ENCODE measurements at places on chromosomes 16 and 17. TPM values are rescaled to one million over a fixed set of nuclear protein-coding genes. Genes with fewer than 3 reads are reported as not detected.
A peak's percentile ranks its signal among the peaks of the same experiment; 100 is the strongest.

KRTAP4-1 gene
- total RNA-seq: not detected

FBXW10B gene
- 1.4 TPM for total RNA-seq

WBP2 gene
- 119 TPM for total RNA-seq

C1QTNF8 gene
- total RNA-seq: not detected

MGAT5B gene
- total RNA-seq: 1.0 TPM

FZD2 gene
- 9.8 TPM for total RNA-seq

C17orf50 gene
- not detected for total RNA-seq

KRT36 gene
- not detected for total RNA-seq

TMIGD1 gene
- total RNA-seq: not detected

KRT14 gene
- total RNA-seq: not detected

DNA sequence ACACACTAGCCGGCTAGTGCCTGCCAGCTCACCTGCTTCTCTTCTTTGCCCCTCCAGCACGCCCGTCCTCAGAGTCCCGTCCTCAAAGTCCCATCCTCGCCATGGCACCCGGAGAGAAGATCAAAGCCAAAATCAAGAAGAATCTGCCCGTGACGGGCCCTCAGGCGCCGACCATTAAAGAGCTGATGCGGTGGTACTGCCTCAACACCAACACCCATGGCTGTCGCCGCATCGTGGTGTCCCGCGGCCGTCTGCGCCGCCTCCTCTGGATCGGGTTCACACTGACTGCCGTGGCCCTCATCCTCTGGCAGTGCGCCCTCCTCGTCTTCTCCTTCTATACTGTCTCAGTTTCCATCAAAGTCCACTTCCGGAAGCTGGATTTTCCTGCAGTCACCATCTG, 3.6 kb downstream of the SCNN1G start:
- no peak for DNase-seq

DNA sequence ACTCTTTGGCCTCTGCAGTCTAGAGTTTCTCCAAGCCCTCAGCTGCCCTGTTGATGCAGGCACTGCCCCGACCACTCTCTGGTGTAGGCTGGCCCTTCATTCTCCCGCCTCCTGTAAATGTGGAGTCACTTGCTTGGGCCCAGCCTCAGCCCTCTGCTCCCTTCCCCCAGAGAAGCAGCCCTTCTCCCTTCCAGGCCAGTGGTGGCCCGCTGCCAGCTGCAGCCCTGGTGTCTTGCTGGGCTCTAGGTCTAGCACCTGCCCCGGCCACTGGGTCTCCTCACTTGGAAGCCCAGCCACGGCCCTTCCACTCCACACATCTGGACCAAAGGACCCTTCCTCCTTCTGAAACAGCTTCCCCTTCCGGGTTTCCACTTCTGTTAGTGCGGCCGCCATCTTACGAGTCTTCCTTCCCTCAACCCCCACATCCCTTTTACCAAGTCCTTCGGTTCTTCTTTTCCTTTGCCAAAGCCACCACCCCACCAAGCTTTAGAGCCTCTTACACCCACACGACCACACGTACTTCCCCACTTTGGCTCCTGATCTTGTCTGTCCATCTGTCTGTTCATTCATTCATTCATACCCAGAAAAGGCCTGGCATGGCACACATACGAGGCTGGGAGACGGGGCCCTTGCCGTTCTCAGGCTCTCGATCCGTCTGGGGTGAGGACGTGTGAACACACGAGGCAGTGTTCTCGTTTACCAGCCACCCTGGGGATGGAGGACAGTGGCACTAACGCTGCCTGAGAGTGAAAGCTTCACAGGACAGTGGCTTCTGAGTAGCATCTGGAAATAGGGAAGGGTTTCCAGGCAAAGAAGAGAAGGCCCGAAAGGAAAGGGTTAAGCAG, 68.0 kb downstream of the ABR start:
- DNase-seq: no peak

DNA sequence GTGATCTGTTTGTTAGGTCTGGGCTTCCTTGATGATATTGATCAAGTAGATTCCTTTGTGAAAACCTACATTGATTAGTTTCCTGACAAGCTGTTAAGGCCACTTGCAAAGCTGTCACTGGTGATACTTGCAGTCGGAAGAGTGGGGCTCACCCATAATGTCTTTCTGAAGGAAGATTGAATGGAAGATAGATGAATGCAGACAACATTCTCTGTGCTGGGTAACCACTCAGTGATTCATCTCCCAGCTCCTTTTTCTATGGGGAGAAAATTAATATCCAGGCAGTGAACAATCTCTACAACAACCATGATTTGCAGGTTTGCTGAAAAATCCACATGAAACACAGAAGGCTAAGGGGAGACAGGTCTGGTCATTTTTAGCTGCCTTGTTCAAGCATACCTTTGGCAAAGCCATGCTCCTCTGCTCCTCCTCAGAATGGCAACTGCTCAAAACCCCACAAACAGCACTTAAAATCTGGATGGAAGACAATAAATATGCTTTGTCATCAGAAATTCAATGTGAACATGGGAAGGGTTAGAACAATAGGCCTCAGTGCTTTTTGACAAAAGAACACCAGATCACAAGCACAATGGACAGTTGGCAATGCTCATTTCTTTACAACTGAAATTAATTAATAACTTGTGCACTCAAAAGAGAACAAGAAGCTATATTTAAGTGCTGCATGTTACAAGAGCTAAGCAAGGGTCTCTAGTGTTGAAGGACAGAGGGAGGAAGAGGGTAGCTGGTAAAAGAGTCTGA, 495.4 kb downstream of the TOX3 start:
- no peak for DNase-seq

DNA sequence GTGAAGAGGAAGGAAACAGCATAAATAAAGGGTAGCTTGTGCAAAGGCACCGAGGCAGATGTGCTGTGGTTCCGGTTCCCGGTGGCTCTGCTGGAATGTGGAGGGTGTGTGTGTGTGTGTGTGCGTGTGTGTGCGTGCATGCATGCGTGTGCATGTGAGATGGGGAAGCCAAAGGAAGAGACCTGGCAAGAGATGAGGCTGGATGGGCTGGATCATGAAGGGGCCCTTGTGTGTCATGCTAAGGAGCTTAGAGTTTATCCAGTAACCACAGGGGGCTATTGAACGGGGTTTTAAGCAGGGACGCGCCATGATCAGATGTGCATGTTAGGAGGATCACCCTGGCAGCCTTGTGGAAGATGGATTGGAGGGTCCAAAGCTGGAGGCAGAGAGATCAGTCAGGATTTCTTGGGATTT, 8.3 kb downstream of the WSCD1 start:
- DNase-seq: no peak

- no peak for DNase-seq
Observed at GRCh38 chr16:65376601-65377000, 254.7 kb upstream of the CDH11 start.

GRCh38 chr17:82285141-82285540, 11.6 kb upstream of the CSNK1D start:
- no peak for DNase-seq

GRCh38 chr17:29162082-29162908, 17.9 kb downstream of the MYO18A start:
- DNase-seq: no peak

- DNase-seq: no peak
Observed at GRCh38 chr17:57578608-57579225, 166.4 kb downstream of the CCDC182 start.

GRCh38 chr17:7579001-7579833, at the start of gene CD68:
TSS of gene CD68 (plus strand) at chr17:7579638. CDS start at chr17:7579678, 40 bp downstream.
- peak; percentile 89 for DNase-seq

DNA sequence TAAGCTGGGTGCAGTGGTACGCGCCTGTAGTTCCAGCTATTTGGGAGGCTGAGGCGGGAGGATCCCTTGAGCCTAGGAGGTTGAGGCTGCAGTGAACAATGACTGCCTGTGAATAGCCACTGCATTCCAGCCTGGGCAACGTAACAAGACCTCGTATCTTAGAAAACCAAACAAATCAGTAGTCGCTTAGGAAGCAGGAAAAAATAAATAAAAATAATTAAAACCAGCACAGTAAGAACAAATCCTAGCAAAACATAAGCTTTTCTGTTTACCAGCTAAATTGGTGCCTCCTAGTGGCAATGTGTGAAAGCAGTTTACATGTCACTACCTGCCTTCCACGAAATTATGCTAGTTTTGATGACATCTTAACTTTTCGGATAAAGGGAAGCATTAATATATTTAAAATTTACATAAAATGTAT, 1.3 kb downstream of the ARMC5 start:
- DNase-seq: no peak

DNA sequence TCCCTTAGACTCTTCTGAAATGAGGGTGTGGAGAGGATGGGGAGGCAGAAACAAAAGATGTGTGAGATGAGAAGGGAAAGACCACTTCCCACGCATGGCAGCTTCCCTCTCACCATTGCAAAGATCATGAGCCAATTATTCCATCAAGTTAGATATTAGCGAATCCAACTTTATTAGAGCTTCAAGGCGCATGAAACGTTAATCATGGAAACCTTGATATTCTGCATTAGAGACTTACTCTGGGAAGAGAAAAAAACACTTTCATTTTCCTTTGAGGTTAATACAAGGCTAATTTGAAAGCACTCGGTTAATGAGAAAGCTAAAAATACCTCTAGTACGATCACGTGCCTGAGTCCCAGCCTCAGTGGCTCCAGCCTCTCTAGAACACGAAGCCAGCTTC, 220.6 kb upstream of the RPL38 start:
- DNase-seq: no peak

GRCh38 chr17:1985093-1985492, 40.0 kb downstream of the RTN4RL1 start:
- DNase-seq: no peak

- no peak for DNase-seq
Observed at GRCh38 chr17:58335779-58336455, 7.3 kb upstream of the TSPOAP1 start.

DNA sequence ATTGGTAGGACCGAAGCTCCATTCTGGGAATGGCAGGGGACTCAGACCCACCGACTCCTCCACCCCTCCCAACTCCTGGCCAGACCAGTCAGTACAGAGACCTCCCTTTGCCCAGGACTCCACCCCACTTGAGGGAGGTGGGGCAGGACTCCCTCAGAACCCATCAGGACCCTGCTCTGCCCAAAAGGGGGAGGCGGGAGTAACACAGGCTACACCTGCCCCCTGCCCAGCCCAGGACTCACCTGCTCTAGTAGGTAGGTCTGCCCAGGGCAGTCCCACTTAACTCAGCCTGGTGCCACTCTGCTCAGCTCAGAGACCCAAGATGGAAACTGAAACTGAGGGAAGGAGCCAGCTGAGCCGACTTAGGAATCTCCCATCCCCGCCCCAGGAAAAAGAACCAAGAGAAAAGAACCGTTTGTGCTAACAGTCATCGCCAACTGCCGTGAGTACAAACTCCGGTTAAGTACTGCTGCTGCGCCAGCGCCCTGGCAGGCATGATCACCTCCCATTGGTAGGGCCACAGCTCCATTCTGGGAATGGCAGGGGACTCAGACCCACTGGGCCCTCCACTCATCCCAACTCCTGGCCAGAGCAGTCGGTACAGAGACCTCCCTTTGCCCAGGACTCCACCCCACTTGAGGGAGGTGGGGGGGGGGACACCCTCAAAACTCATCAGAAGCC, 503 bp downstream of the DHX58 start:
- DNase-seq: no peak

GRCh38 chr17:45437465-45438283, 5.0 kb upstream of the ARHGAP27 start:
- peak; percentile 71 for DNase-seq

DNA sequence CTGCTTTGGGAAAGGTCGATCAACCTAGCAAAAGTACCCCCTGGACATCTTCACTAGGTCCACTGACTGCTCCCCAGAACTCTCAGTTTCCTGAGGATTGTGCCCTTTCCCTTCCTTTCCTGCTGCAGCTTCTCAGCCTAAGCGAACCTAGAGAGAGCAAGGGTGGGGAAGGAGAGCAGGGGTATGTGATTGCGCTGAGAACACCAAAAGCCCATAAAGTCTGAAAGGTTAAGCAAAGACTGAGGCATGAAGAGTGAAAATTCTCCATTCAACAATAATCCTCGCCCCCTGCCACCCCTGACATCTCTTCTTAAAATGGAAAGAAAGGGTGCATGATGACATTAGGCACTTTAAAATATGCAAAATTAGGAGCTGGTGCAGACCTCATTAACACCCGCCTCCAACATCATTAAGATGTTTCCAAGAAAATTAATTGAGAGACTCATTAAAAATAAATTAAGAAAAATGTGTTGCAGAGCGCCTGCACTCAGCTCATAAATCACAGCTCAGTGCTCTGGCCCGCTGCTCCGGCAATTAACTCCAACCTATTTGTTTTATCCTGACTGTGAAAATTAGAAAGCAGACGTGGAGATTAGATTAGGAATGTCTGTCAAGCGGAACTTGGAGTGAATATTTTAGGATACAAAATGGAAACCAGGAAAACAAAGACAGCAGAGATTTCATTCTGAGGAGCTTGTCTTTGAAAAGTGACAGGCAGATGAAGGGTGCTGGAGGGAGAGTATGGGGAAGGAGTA, 49.1 kb upstream of the PMFBP1 start:
- DNase-seq: no peak

DNA sequence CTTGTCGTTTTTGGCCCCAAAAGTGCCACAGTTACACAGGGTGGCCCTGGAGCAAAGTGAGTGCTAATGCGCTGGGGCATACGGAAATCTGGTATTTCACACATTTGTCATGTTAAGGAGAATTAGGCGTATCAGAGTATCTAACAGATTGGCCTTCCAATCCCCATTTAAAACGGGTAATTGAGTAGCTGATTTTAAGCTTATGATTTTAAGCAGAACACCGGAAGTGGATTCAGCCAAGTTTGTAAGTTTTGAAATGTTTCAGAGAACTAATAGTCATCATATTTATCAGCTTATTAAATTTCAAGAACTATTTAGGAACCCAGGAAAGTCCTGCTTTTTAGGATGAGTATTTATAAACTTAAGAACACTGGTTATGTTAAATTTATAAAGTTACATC, 19.5 kb downstream of the LRRC75A start:
- DNase-seq: no peak

- DNase-seq: no peak
Observed at GRCh38 chr17:35051579-35052240, 11.8 kb downstream of the RFFL start.

DNA sequence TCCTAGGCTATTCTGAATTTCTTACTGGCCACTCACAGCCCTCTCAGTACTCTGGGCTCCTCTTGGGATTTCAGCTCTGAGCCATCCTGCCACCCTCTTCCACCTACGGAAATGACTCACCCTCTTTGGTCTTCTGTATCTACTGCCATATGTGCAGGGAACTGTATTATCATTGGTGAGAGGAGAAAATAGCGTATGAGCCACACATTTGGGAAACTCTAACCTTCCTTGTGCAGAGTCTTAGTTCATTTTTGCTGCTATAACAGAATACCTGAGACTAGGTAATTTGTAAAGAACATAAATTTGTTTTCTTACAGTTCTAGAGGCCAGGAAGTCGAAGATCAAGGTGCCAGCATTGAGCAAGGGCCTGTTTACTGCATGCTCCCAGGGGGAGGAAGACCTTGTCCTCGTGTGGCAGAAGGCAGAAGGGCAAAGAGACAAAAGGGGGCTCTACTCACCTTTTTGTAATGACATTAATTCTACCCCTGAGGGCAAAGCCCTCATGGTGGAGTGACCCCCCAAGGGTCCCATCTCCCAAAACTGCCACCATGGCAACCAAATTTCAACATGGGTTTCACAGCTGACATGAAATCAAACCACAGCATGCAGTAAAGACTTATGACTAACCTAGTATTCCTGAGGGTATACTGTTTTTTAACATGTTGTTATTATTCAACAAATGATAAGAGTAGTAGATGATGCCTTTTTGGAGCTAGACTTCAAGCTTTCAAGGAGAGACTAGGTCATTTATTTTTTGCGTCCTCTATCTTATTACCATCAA, 191.8 kb downstream of the PRKCA start:
- no peak for DNase-seq
